ENCODE measurements at places on chromosomes 13 and 19. TPM values are rescaled to one million over a fixed set of nuclear protein-coding genes. Genes with fewer than 3 reads are reported as not detected.

DNA sequence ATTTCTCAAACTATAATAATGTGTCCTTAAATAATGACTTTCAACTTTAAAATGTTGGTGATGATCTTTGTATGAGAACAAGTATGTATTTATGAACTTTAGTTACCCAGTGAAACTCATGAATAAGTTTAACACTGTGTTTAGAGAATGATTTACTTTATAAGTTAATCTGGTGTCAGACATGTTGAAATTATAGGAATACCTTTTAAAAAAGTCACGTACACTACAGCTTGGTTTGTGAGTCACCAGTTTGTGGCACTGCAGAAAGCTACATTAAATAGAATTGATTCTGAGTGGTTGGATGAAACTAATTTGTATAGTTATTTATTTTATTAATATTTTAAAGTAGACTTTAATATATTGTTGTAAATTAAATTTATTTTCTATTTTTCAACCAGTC, 1366.2 kb upstream of the PCDH20 start:
- DNase-seq = no peak

DNA sequence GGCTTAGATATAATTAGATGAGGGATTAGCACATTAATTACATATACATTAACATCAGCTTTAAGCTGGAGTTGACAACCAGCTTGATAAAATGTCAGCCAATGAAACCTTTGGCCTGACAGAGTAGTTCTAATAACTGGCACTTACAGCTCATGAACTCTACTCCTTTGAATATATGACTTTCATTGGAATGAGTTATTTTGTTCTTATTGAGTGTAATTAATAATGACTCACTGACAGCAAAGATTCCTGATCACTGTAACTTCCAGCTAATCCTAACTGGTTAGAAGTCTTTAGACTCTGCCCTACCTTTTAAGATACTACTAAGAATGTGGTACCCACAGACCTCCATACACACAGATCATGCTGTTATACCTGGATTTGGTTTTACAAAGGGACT, 41.0 kb downstream of the EFNB2 start:
- no peak for DNase-seq

- DNase-seq = no peak
These were observed 612.5 kb upstream of the PRR20A start for GRCh38 chr13:56528040-56528790.

GRCh38 chr13:114229506-114229905, 5.2 kb upstream of the CDC16 start:
- DNase-seq = no peak

DNA sequence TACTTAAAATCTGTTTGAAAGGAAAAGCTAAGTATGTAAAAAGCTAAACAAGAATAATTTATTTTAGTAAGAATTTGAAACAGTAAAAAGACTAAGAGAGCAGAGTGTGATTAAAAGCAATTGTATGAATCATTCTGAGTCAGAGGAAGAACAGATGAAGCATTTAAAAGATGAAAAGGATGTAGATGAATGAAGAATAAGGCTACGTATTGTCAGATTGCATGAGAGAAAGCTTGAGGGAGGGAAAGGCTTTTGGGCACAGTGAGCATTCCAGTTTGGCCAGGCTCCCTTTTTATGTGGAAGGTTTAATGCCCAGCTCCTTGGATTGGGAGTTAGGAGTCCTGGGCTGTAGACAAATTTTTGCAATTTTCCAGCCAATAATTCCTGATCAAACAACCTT, 117.7 kb downstream of the FREM2 start:
- peak; percentile 6 for DNase-seq

DNA sequence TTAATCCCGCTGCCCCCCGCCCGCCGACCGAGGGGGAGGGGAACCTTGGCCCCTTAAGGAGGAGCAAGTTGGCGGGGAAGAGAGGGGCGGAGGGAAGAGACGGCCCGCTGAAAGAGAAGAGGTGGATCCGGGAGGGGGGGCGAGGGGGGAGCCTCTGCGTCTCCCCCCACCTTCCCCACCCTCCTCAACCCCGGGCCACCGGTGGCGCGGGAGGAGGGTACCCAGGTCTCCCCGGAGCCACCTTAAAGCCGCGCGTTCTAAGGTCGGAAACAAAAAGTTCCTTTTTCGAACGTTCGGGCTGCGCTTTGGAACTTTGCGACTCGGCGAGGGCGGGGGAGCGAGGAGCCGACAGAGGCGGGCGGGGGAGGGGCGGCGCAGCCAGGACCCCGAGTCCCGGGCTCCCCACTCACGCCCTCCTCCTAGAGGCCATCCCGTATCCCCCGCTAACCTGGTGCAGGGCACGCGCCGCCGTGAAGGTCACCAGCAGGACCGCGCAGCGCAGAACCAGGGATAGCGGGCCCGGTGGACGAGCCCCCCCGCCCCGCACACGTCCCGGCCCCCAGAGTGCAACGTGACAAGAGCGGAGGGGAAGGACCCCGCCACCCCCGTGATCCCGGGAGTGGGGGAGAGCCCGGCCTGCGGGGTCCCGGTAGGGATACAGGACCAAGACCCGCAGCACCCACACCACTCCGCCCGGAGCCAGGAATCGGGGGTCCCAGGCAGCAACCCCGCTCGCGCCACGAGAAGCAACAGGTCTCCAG, 659 bp downstream of the ERF start:
- DNase-seq = peak; percentile 81

- DNase-seq = no peak
These were observed 1378.0 kb upstream of the PCDH9 start for GRCh38 chr13:68608147-68608546.

DNA sequence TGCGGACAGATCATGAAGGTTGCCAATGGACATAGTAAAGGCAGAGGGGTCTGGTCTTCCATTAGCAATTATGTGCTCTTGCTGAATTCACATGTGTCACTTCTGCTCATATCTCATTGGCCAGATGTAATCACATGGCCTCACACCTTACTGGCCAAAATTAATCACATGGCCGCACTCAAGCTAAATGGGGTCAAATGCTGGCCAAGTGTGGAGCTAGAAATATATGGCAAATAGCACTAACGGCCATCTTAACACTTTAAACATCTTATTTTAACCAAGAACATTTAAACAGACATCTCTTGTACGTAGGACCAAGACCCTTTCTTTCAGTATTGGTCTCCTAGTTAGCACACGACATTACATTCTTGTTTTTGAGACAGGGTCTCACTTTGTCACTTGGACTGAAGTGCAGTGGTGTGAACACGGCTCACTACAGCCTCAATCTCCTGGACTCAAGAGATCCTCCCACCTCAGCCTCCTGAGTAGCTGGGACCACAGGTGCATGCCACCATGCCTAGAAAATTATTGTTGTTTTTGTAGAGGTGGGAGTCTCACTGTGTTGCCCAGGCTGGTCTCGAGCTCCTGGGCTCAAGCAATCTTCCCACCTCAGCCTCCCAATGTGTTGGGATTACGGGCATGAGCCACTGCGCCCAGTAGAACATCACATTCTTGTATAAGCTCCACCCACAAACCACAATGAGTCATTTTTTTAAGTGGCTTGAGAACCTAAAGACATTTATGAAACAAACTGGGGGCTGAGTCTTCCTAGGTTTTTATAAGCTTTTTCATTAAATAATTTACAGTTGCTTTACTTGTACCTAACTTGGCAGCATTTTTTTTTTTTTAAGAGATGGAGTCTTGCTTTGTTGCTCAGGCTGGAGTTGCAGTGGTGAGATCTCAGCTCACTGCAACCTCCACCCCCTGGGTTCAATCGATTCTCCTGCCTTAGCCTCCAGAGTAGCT, 2.9 kb upstream of the PTOV1 start:
- no peak for DNase-seq

DNA sequence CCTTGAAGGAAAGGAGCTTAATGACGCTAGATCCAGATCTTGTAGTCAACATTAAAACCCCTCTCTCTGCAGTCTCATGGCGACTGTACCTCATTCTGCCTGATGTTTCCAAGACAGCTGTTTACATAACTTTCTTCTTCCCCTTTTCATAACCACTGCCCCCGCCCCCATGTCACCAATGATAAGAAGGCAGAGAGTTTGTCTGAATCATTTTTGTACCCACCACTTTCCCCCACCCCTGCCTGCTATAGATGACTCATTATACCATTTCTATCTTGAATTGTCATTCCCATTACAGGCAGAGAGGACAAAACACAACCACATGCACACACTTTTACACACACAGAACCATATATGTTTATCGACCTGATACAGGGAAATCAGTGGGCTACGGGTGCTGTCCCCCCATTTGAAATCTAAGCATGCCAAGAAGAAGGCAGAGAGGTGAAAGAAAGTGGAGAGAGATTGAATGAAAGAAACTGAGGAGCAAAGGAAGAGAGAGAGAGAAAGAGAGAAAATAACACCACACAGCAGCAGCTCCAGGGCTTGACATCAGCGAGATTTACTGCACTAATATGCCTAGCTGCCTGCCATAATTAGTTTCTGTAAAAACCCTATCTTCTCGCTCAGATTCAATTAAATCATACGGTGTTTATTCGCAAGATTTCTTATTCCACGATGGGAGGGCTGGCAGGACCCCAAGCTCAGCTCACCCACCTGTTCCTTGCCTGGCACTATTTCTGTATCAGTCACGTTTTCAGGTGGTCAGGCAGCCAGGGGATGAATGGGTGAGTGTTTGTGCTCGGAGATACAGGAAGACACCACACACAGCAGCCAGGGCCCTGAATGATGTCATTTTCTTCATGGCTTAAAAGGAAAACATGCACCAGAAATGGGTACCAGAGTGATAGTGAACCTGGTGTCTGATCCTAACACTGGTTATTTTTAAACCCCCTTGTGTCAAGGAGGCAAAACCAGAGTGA, 114.3 kb upstream of the SERP2 start:
- no peak for DNase-seq

GRCh38 chr13:94168783-94169453, 310.6 kb downstream of the DCT start:
- DNase-seq = no peak

The MADCAM1 gene
- 1.2 TPM for total RNA-seq

All from frontal cortex (tissue), 4 donors.